ENCODE measurements at places on chromosomes 5 and 9.
A peak's percentile ranks its signal among the peaks of the same experiment; 100 is the strongest.

- DNase-seq, result no peak
Measured at GRCh38 chr9:30522061-30522460, 1862.4 kb upstream of the ACO1 start.

DNA sequence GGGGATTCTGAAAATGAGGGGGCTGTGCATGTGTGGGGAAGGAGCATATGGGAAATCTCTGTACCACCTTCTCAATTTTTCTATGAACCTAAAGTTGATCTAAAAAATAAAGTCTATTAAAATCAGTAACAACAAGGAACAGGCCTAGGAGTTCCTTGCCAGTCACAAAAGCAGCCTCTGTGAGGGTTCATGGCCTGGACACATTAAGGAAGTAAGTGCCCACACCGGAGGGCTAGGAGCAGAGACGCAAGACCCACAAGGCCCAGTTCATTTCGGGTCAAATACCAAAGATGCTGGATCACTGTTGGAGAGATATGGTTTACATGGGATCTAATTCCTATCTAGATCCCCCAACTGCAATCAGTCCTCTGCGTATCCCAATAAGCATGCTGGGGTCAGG is 88.4 kb downstream of the SEMA4D start:
- no peak for DNase-seq

DNA sequence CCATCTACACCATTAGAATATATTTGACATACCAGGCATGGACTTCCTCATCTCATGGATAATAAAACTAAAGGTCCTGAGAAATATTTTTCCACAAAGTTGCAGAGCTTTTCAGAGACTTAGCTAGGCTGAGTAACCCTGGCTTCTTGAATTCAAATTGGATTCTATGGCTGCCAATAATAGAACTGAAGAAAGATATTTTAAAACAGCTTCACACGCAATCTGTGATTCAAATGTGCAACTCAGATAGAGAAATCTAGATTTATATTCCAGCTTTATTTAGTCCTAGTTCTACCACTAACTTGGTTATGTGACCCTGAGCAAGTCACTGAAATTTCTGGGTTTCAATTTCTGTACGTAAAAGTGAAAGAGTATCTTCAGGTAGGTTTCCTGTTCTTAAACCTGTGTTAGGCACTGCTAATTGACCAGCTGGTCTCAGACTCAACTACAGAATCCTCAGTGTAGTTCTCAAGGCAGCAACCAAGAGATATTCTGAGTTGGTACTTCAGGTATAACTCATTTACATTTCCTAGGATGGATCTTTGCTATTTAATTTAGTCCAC is 235.3 kb downstream of the GABRB2 start:
- DNase-seq, result no peak

- DNase-seq, result no peak
Measured at GRCh38 chr9:96453625-96454024, 3.7 kb downstream of the HABP4 start.

DNA sequence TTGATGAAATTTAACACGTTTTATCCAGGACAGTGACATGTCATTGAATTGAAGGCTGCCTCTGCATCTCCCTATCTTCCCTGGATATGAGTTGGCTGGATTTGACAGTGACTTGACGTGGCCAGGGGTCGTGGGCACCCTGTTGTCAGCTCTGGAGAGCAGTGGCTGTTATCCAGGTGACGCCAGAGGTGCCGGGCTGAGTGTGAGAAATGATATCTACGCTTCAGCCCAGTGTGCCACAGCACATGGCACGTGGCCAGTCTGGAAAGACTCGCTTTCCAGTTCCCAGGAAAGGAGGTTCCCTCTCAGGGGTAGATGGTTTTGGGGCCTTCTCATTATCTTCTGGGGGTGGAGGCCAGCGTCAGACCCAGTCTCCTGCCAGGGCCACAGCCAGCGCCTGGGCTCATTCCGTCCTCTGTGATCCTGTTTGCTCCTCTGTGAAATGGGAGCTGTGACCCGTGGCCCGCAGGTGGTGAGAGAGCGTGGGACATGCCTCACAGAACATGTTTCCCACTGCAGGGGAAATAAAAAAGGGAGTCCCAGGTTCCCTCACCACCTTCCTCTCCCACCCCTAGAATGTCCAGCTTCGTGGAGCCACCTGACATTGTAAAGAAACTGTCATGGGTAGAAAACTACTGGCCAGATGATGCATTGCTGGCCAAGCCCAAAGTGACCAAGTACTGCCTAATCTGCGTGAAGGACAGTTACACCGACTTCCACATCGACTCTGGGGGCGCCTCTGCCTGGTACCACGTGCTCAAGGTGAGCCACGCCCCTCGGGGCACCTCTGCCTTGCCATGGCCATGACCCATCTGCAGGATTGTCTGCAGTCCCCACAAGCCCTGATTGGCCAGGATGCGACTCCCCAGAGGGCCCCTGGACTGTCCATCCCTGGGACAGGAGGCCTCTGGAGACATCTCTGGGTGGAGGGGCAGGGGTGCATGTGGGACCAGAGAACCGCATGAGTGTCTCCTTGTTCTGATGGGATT is 76.5 kb downstream of the PHF2 start:
- no peak for DNase-seq

DNA sequence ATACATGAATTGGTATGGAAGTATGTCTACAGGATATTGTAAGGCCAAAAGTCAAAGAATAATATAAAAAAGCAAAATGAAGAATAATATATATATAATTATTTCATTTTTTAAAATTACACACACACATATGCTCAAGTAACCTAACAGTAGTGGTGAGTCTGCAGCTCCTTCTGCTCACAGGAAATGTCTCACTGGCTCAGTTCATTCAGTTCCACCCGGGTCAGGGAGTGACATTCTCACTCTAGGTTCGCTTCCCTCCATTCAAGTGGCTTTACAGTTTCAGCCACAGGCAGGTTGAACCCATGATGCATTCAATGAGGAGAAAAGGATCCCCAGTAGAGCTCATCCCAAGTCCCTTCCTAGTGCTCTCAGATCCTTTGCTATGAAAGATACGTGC is 90.8 kb downstream of the SUSD1 start:
- no peak for DNase-seq

GRCh38 chr9:72038890-72039410 is 21.5 kb downstream of the C9orf57 start:
- peak; percentile 90 for DNase-seq

- no peak for DNase-seq
Measured at GRCh38 chr5:107670087-107670931, 428 bp downstream of the EFNA5 start.

GRCh38 chr9:124038790-124039633 is 27.4 kb downstream of the LHX2 start:
- no peak for DNase-seq

GRCh38 chr9:86829496-86830046 is 117.7 kb downstream of the GAS1 start:
- no peak for DNase-seq

DNA sequence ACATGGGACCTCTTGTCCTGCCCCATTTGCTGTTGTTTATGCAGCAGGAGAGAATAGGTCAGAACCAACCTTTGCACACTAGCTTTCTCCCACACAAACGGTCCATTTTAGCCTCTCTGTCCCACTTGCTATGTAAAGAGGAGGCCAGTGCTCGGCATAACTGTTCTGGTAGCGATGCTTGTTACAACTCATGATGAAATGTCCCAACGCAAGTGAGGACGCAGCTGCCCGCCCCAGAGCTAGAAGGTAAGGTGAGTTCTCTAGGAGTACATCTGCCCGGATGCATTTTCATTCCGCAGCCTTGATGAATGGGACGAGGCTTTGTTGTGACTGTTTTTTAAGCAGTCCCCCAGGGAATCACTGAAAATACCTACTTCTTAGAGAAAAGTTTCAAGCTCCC is 14.1 kb downstream of the S1PR3 start:
- DNase-seq, result peak; percentile 71

GRCh38 chr9:106893088-106893487 is 30.1 kb downstream of the ZNF462 start:
- no peak for DNase-seq

DNA sequence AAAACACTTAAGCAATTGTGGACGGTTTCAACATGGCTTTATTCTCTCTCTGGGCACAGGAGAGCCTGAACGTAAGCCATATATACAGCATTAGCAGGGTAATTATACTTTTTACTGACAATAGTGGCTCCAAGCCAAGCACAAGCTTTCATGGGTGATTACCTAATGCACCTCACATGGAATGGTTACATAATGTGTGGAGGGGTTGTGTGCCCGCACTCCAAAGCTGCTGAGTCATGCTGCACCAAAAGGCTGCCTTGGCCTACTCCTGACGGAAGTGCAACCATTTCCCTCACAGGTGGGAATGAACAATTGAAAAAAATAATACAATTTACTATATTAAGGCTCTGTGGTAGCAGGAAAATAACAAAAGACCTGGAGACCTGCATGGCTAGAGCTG is 86.5 kb upstream of the ATP10B start:
- DNase-seq, result no peak

GRCh38 chr5:1207555-1207954 is 6.2 kb downstream of the SLC6A19 start:
- no peak for DNase-seq

- no peak for DNase-seq
Measured at GRCh38 chr5:5726401-5726800, 303.9 kb downstream of the ICE1 start.

GRCh38 chr5:18202164-18202563 is 567.9 kb downstream of the TAF11L14 start:
- DNase-seq, result no peak

DNA sequence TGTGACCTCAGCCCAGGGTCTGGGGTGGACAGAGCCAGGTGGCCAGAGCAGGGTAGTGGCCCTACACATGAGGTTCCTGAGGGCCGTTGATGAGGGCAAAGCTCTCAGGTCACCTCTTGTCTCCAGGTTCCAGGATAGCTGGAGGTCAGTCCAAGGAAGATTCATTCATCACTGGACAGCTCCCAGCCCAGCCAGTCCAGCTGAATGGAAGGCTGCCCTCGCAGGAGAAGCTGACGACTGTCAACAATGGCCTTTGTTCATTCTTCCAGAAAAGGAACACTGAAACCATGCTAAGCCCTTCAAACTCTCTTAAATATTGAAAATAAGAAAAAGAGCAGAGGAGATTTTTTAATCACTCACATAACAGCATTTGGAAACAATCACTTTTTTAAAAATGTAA is 169.7 kb upstream of the TBCA start:
- DNase-seq, result no peak

DNA sequence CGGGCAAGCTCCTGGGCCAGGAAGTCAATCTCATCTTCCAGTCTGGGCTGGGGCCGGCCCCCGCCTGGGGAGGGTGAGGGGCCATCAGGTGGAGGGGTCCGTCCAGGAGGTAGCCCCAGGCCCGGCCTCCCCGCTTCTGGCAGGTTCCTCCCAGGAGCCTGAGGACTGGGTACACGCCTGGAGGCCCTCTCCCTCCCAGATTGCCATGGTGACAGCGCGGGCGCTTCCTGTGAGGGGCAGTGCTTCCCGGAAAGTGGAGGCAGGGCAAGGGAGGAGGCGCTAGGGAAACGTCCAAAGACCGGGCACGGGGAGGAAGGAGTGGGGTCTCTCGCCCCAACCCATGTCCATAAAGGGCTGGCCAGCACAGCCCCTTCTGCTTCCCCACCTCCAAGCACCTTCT is 4.9 kb downstream of the NPDC1 start:
- DNase-seq, result no peak

DNA sequence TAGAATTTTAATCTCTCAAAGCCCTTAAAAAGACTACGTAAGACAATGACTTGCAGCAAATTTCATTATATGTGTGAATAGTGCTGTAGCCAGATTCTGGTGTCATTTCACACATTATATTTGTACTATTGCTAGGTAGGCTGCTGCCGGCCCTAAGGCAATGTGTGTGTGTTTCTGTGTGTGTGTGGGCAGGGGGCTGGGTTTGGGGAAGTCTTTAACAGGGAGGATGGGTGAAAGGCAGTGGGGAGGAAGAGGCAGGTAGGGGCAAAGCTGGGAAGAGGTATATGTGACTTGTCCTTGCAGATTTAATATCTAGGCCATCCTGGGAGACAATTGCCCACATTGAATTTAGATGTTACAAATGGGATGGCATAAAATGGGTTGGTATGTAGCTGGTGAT is 130.8 kb downstream of the MACIR start:
- DNase-seq, result no peak

DNA sequence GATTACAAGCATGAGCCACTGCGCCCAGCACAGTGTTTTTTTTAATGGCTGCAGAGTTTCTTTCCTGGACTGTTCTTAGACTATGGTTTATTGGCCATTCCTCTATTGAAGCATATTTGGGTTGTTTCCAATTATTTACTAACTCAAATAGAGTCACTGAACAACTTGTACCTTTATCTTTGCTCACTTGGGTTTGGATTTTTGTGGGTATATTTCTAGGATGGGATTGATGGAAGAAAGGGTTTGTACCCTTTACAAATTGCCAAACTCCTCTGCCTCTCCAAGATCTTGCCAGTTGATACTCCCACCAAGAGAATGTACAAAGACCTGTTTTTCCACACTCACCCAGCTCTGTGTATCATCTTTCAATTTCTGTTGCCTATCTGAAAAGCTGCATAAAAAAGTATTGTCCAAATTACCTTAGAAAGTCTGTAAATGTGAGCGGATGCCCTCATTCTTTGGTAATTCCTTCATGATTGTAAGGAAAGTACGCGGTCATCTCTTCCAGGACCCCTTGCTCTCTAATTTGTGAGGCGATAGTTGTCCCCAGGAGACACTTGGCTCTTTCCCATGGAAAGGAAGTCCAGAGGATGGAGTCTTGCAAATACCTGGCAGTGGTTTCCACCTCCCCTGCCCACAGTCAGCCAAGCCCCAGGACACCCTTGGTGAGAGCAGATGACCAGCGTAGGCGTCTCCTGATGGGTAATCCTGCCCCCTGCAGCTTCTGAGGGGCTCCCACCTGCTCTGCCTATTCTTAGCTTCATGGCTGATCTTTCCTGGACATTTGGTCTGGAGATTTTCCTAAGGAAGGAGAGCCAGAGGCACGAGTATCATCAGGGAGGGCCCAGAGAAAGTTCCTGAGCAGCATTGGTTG is 33.0 kb downstream of the ARHGEF37 start:
- DNase-seq, result no peak

DNA sequence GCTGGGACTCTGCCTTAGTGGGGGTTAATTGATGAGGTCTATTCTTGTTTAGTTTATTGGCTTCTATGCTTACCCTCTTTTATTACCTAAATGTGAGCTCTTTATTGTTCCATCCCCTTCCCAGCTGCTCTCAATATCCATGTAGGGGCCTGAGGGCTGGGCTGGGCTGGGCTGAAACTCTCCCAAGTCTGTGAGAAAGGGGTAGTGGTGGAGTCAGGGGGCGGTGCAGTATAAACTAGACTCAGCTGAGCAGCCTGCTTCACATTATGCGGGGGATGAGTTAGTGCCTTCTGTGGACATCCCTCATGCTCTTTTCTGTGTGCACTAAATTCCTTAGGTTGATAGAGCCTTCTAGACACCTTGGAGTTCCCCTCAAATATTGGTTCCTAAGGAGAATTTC is 451.8 kb upstream of the PTGER4 start:
- DNase-seq, result no peak

- DNase-seq, result no peak
Measured at GRCh38 chr5:69011910-69012309, 81.9 kb upstream of the SLC30A5 start.

- no peak for DNase-seq
Measured at GRCh38 chr9:96061293-96061987, 185.9 kb downstream of the ERCC6L2 start.
